ENCODE measurements at places on chromosomes 2 and 18.

GRCh38 chr18:31723990-31724711, 36.5 kb downstream of the SLC25A52 start:
- DNase-seq, result no peak

DNA sequence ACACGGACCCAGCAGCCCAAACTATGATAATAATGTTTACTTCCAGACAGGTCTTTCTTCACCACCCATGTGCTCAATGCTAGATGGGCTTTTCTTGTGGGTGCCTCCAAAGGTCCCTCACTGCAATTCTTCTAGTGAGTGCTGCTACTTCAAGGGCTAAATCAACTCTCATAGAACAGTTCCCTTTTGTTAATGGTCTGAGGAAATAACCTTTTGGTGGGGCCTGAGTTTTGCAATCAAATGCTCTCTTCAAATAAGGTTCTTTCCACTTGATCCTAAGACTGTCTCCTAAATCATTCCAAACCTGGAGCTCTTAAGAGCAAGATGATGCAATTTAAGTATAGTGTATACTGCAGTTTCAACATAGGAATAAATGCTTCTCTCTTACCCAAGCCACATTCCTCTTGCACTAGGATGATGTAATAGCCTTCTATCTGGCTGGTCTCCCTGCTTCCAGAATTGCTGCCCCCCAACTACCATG, 6.0 kb downstream of the NEMP2 start:
- DNase-seq, result no peak

GRCh38 chr2:221590861-221591365, 18.8 kb upstream of the EPHA4 start:
- no peak for DNase-seq

GRCh38 chr2:54839461-54840255, 116.2 kb downstream of the EML6 start:
- no peak for DNase-seq

- DNase-seq, result no peak
Measured at GRCh38 chr2:10879624-10880585, 31.8 kb upstream of the KCNF1 start.

DNA sequence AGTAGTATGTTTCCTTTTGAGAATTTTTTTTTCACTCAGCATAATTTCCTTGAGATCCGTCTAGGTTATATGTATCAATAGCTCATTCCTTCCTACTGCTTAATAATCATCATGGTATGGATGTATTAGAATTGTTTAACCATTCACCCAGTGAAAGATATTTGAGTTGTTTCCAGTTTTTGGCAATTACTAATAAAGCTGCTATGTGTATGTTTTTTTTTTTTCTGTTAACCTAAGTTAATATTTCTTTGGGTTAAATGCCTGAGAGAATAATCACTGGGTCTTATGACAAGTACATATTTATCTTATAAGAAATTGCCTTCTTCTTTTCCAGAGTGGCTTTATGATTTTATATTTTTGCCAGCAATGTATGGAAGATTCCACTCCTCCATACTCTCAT, 96.4 kb upstream of the ST6GAL2 start:
- DNase-seq, result no peak

DNA sequence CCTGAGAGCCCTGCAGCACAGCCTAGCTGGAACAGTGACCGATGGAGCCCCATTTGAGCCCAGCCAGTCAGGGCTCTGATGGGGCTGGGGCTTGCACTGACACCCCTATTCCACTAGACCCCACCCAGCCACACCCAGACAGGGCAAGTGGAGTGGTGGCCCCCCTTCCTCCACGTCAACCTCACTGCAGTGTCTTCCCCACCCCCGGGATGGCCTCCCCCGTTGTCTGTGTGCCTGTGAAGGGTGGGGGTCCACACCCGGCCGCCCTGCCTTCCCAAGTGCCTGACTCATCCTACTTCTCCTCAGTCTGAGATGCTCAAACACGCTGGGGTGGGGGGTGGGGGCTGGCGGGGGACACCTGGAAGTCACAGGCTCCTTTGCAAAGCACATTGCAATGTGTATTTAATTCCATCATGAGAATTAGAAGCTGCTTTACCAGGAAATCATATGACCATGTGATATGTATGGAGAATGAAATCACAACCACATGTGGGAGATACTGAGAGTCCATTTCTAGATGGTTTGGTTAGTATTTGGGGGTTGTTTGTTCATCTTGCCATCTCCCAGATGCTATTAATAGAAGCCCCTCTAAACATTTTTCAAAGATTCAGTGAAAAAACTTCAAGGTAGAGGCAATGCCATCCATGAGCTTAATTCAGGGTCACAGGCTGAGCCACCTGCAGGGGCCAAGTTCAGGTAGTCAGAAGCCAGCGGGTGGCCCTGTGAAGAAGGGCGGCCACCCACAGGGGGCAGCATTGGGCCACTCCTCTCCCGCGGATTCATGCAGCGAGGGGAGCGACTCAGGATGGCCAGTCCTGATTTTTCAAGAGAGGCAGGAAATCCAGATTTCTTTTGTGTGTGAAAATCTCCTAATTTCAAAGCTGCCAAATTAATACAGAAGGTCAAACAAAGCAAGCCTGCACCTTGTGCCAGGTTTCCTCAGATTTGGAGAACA, 22.7 kb upstream of the GMPPA start:
- peak; percentile 62 for DNase-seq

GRCh38 chr2:8380566-8380965, 301.3 kb upstream of the ID2 start:
- no peak for DNase-seq

- no peak for DNase-seq
Measured at GRCh38 chr2:126893606-126894005, 5.1 kb upstream of the TEX51 start.

GRCh38 chr2:191666732-191667131, 11.2 kb upstream of the NABP1 start:
- no peak for DNase-seq

DNA sequence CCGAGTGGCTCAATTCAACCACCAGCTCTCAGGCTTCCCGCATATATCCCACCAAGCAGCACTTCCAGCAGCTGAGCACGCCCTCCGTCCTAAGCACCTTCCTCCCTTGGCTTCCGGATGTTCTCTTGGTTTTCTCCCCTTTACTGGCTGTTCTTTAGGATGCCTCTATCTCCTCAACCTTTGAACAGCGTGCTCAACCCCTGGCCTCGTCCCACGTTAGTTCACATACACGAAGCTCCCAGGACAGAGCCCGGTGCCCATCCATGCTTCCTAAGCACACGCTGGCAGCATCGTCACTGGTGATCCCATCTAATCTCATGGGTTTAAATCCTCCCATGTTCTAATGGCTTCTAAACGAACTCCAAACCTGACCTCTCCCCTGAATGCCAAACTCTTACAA, 3.7 kb downstream of the CYS1 start:
- no peak for DNase-seq

- DNase-seq, result no peak
Measured at GRCh38 chr2:32496662-32497061, 131.2 kb upstream of the TTC27 start.

- DNase-seq, result no peak
Measured at GRCh38 chr18:37138456-37138855, 309.5 kb downstream of the KIAA1328 start.
